RCC 7860 (cell line): ENCODE measurements at places on chromosomes 7 and 10.
A peak's percentile ranks its signal among the peaks of the same experiment; 100 is the strongest.

GRCh38 chr7:116679500-116679899 is 7.5 kb downstream of the MET start:
- DNase-seq, result peak; percentile 45

- DNase-seq, result no peak
These were observed 131.8 kb upstream of the UNC5B start for GRCh38 chr10:71080381-71081228.

DNA sequence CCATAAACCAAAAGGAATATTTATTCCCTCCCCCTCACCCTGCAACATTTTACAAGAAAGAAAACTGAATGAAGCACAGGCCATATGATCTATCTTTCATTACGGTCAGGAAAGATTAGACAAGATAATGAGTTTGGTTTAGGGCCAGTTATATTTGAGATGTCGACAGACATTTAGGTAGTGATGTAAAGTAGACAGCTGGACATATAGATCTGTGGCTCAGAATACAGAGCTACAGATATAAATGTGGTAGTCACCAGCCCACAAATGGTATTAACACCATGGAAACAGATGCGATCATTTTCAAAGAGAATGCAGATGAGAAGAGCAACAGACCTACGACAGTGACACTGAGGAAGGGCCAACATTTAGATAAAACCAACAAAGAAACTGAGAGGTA is 142.5 kb downstream of the SRPK2 start:
- DNase-seq, result peak; percentile 36

DNA sequence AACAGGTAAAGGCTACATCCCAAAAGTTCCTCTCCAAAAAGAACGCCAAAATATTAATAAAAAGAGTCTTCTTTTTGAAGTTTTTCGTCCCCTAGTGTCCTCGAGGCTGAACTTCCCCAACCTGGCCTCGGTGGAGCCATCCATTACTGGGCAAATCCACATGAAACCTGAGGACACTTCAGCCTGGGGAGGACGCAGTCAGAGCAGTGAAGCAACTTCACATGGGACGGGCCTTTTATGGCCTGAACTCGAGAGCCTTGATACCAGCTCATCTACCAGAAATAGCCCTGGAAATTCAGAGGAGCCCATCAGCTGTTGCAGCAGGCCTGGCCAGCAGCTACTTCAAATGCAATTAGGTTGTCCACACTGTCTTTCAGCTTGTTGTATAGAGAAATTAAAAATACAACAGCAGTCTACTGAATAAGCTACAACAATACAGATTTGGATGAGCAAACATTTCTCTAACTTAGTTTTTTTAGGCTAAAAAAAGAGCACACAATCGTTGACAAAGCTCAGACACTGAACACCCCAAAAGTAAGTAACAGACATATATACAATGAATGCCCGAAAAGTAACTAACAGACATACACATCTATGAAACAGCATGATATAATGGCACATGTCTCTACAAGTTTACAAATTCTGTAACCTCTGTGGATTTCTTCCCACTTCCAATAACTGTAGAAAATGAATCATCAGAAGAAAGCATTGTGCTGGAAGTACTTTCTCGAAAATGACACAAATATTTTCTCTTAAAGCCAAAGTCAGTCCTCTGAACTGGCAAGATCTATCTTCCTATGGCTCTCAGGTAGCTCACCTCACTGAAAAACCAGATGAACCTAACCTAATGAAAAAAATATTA is at the start of gene SVIL:
Gene SVIL (minus strand): TSS at position 208 of the 862 bp plus-strand sequence. CDS start 79,913 bp downstream, outside the sequence.
- DNase-seq, result peak; percentile 67

GRCh38 chr7:125670926-125671572 is 741.4 kb upstream of the POT1 start:
- peak; percentile 35 for DNase-seq

DNA sequence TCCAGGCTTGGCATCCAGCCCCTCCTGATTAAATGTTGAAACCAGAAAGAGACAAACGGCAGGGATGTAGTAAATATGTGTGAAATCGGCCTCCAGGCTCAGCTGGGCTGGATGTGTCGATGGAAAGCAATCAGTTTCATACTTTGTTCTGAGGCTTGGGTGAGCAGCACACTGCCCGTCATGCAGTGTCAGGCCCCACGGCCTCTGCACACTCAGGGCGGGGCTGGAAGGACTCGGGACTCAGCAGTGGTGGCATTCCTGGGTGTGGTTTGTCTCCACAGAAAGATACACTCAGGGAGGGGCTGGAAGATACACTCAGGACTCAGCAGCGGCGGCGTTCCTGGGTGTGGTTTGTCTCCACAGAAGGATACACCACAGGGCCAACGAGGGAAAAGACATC is 22.0 kb downstream of the ADGRA1 start:
- DNase-seq, result no peak

DNA sequence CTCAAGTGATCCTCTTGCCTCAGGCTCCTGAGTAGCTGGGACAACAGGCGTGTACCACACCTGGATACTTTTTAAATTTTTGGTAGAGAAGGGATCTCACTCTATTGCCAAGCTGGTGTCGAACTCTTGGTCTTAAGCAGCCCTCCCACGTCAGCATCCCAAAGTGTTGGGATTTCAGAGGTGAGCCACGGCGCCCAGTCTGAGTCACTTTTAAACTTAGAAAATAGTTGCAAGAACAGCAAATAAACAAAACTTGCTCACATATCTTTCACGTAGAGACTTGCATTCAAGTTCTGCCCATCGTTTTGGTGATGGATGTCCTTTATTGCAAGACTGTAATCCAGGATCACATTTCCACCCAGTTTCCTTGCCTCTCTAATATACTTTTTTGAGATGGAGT is 16.6 kb downstream of the GTF2I start:
- no peak for DNase-seq

- peak; percentile 96 for DNase-seq
These were observed 182.8 kb downstream of the ARHGAP12 start for GRCh38 chr10:31745612-31746376.

- DNase-seq, result no peak
These were observed 35.3 kb upstream of the CACUL1 start for GRCh38 chr10:118790058-118790457.

DNA sequence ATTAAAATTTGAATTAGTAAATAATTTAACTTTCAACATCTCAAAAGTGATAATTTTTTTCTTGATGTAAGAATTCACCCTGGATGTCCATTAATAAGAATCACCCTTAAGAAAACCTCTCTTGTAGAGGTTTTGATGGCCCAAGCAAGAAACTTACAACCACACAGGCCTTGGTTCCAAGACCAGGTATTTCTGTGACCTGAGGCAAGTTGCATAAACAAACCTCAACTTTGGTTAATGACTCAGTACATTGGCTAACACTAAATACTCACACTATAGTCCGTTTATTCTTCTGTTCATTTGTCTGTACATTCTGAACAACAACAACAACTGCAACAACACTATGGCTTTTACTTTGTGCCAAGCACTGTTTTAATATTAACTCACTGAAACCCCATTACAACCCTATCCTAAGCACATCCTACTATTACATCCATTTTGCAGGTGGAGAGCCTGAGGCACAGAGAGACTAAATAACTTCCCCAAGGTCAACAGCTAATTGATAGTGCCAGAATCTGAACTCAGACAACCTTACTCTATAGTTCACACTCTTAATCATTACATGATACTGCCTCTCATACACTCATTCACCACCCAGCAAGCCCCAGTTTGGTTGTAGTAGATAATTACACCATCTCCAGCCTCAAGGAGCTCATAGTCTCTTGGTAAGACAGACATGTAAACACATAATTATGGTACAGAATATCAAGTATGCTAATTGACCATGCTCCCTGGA is 6.6 kb downstream of the ANK3 start:
- DNase-seq, result no peak

DNA sequence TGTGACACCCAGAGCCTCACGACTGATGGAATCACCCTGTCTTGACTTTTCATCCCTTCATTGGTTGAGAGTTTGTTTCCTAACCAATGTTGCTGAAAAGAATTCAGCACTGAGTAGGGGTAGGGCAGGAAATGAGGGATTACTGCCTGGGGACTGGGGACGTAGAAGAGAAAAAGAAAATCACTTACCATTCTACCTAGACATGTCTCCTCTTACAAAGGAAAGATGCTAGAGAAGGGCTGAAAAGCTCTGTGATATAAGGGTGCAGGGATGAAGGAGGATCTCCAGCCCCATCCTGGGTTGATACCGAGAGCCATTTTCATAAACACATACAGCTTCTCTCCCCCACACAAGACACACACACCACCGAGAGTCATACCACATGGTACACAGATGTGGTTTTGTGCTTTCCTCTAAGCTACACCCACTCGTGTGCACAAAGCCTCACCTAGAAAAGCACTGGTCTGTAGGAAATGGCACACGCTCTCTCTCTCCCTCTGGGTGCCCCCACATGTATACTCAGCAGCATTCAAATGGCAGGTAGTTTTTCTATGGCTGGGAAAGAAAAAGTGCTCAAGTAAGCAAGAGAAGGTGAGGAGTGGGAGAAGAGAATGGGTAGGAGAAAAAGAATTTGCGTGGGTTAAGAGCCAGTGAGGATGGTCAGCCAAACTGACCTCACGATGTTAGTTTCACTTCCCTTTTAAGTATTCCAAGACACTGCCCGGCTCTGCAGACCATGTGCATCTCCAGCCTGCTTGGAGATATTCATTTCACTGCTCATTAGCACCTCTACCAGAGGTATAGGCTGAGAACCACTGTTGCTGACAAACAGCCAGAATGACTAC is 85.8 kb downstream of the CALD1 start:
- no peak for DNase-seq

GRCh38 chr7:102047-102711 is 90.2 kb upstream of the FAM20C start:
- no peak for DNase-seq

- DNase-seq, result peak; percentile 69
These were observed 72.0 kb upstream of the TES start for GRCh38 chr7:116138202-116138801.

GRCh38 chr10:127254276-127254675 is 57.9 kb upstream of the INSYN2A start:
- no peak for DNase-seq

DNA sequence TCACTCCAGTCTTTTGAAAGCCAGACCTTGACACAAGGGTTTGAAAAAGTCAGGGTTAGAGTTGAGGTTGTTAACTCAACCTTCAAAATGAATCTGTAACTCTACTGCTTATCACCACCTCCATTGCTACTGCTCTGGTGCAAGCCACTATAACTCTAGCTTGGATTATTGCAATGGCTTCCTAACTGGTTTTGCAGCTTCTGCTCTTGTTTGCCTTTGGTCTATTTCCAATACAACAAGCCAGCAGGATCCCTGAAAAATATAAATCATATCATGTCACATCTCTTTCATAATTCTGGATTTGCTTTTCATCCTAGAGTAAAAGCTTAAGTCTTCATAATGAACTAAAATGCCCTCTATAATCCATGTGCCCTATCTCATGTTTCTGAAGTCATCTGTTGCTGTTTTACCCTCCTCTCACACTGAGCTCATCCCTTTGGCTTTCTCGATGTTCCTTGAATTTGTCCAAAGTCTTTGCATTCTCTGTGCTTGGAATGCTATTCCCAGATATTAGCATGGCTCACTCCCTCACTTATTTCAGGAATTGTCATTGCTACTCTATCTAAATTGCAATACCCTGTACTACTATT is 10.9 kb downstream of the TAS2R60 start:
- no peak for DNase-seq

GRCh38 chr10:47164800-47165128 is 135.2 kb upstream of the GDF10 start:
- DNase-seq, result no peak

DNA sequence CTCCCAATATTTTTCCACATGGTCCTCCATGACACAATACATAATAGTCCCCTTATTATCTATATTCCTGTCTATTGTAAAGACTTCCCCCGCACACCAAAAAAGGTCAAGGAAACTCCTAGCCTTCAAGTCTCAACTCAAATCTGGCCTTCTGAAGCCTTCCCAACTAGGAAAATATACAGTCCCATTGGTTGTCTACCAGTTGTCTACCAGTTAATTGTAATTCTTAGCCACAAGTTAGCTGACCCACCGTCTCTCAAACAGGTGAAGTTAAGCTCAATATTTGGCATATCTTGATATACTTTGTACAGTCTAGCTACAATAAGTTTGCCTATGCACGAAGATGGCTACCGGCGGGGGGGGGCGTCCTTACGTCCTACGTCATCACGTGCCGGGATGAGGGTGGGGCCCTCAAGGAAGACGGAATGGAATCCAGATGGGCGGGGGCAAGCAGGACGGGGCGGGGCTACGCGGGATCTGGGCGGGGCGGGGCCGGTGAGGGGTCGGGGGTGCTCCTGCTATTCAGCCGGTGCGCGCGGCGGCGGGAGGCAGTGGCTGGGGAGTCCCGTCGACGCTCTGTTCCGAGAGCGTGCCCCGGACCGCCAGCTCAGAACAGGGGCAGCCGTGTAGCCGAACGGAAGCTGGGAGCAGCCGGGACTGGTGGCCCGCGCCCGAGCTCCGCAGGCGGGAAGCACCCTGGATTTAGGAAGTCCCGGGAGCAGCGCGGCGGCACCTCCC is at the start of gene AHR:
Gene AHR (plus strand): TSS at position 551 of the 738 bp plus-strand sequence. CDS start 613 bp downstream, outside the sequence.
- DNase-seq, result peak; percentile 82

GRCh38 chr7:141119187-141119586 is 45.3 kb downstream of the TMEM178B start:
- no peak for DNase-seq

DNA sequence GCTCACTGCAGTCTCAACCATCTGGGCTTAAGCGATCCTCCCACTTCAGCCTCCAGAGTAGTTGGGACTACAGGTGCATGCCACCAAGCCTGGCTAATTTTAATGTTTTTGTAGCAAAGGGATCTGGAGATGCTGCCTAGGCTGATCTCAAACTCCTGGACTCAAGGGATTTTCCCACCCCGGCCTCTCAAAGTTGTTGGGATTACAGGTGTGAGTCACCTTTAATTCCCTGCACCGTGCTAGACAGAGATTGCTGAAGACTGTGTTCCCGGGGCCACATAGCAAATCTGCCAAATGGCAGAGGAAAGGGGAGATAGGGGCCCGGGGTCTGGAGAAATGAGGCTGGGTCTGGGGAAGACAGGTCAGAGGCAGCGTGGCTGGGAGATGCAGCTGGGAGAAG is 20.6 kb upstream of the PSMG3 start:
- no peak for DNase-seq

- no peak for DNase-seq
These were observed 322.3 kb downstream of the GLRX3 start for GRCh38 chr10:130458509-130458908.

DNA sequence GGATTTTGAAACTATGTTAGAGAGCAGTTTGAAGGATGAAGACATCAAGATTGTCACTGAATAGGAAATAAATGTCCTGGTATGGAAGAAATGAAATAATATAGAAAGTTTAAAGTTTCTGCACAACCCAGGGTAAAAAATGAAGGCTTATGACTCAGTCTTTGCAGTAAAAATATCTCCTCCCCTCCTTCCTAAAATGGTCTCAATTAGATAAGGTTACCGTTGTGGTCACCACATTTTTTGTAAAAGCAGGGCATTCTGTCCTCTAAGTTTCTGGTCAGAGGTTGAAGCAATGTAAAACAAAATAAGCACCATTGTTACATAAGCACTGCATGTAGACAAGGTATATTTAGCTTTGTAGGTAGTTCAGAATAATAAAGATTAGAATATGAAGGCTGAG is 403.5 kb downstream of the SUGCT start:
- no peak for DNase-seq

GRCh38 chr7:131538813-131539179 is 17.6 kb downstream of the PODXL start:
- no peak for DNase-seq
